H7 (cell line): ENCODE measurements at places on chromosomes 4 and X.

- peak; percentile 29 for DNase-seq
Observed at GRCh38 chr4:73867783-73868182, 1.4 kb upstream of the CXCL1 start.

DNA sequence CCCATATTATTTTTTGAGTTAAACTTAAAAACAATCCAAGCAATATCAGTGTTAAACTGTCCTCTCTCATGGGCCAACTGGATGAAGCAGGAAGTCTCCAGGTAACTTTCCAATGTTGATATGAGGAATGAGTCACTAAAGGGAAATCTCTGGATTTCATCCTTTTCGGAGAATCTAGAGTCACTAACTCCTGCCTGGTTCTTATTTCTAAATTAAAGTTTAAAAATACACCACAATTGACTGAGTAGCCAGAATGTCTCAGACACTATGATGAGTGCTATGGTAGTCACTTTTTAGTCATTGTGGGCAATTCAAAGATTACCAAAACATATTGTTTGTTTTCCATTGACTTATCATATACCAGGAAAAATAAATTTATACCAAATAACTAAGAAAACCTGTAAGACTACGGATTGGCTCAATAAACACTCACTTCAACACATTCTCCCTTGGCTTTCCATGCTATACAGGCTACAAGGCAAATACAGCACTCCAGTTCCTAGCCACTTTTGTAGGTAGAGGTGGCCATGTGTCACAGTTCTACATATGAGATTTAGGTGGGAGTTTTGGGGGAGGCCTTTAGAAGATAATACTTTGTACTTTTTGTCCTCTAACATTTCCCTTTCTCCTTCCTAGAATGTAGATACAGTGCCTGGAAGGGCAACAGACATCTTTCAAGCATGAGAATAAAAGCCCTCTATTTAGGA lies 8.6 kb downstream of the SLC9B2 start:
- DNase-seq: no peak

DNA sequence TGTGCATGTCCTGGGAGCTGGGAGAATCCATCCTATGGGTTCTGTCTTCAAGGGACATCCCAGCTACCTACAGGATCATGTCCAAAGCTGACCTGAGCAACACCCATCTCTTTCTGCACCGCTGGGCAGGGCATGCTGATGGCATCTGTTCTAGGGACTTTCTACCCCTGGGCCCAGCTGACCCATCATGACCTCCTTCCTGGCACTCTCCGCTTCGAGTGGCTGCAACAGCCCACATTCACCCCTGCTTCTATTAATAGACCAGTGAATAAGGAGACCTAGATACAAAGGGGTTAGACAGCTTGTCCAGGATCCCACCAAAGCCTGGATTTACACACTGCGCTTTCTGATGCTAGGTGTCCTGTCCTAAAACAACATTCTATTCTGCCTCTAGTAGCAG lies 44.6 kb upstream of the GPR173 start:
- DNase-seq: no peak

DNA sequence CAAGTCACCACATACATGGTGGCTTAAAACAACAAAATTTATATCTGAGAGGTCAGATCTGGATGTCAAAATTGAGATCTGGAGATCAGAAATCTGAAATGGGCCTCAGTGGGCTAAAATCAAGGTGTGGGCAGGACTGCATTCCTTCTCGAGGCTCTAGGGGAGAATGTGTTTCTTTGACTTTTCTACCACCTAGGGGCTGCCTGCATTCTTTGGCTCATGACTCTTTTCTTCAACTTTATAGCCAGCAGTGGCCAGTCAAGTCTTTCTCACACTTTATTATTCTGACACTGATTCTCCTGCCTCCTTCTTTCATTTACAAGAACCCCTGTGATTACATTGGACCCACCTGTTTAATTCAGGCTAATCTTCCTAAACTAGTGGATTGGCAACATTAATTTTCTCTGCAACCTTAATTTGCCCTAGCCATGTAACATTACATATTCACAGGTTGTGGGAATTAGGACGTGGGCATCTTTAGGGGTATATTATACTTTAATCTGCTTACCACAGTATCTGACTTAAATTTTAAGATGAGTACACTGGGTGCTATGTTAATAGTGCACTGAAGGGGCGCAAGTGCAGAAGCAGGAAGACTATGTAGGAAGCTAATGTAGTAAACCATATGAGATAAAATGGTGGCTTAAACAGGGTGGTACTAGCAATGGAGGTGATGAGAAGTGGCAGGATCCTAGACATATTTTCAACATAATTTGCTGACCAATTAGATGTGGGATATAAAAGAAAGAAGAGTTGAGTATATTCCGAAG lies 188.0 kb downstream of the SLC4A4 start:
- DNase-seq: no peak

- peak; percentile 14 for DNase-seq
Observed at GRCh38 chrX:77493677-77494553, 46.7 kb downstream of the FGF16 start.

- DNase-seq: no peak
Observed at GRCh38 chr4:90226734-90227133, 99.5 kb downstream of the CCSER1 start.

DNA sequence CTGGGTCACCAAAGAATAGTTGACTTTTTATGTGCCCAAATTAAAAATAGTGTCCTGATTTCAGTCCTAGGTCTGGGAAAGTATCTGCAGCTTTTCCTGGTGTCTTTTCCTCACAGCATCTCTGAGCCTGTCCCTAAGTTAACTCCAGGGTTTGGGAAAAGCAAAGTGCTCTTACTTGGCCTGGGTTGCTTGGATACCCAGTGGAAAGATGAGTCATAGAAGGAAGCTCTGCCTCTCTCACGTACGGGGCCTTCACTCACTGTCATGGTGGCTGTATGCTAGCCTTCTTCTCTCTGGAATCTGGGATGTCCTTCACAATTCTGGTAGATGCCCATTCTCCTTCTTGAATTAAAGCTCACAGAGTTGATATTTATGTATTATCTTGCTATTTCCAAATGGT lies 607.3 kb downstream of the ANKRD50 start:
- no peak for DNase-seq

GRCh38 chr4:41748074-41748570 lies 403 bp downstream of the PHOX2B start:
- peak; percentile 58 for DNase-seq

DNA sequence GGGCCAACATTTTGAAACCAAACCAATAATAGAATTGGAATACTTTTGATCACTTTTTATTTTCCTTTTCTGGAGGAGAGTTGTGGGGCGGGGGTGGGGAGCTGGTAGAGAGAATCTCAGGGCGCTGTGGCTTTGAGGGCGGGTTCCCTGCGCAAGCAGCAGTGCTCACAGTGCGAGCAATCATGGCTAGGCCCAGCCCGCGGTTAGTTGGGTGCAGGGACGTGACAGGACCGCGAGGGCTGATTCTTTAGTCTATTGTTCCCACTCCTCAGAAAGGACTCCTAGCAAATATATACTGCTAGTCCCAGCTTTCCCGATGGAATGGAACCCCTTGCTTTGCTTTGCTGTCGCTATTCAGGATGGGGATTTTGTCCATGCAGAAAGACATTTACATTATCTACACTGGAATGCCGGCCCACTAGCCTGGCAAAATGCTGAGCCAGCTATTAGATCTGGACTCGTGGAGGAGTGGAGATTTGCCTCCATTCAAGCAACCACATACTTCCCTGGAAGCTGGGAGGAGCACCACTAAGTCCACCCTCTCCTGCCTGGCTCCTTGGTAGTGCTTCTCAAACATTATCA lies 23.9 kb upstream of the APLN start:
- no peak for DNase-seq

DNA sequence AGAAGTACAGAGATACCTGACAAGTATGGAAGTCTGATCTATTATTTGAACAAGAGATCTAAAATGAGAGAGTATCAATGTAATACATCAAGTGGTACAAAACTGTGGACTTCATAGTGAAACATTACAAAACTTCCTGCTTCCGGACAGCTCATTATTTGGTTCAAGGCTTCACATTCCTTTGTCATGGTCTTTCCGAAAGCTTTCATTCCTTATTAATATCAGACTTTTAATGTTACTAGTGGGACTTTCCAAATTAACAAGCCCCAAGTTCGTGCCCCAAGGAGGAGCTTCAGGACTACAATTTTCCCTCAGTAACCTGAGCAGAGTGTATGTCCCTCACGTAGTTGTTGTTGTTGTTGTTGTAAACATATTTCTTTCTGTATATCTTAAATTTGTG lies 1.2 kb downstream of the CHIC2 start:
- no peak for DNase-seq

DNA sequence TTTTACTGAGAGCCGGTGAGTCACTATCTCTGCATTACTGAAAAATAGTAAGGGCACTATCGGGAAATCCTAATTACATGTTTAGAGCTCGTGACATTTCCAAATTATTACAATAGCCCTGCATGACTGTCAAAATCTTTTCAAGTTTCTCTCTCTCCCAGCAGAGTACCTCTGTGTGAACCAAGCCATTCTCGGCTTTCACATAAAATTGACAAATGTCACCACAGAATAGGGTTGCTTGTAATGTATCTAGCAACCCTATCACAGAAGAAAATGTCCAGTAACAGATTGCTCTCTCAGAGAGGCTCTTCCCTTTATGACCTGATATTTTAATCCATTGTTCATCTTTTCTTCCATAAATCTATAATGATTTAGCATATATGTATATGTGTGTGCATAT lies 144.8 kb upstream of the GNPDA2 start:
- no peak for DNase-seq

GRCh38 chr4:27807207-27807606 lies 946.6 kb downstream of the STIM2 start:
- DNase-seq: no peak

GRCh38 chrX:46713672-46714490 lies 45.0 kb downstream of the SLC9A7 start:
- no peak for DNase-seq

- no peak for DNase-seq
Observed at GRCh38 chr4:77819404-77819842, 255 bp upstream of the CNOT6L start.

- DNase-seq: no peak
Observed at GRCh38 chr4:122276359-122276758, 102.5 kb upstream of the ADAD1 start.

GRCh38 chr4:138800421-138800820 lies 215.2 kb upstream of the NOCT start:
- no peak for DNase-seq

DNA sequence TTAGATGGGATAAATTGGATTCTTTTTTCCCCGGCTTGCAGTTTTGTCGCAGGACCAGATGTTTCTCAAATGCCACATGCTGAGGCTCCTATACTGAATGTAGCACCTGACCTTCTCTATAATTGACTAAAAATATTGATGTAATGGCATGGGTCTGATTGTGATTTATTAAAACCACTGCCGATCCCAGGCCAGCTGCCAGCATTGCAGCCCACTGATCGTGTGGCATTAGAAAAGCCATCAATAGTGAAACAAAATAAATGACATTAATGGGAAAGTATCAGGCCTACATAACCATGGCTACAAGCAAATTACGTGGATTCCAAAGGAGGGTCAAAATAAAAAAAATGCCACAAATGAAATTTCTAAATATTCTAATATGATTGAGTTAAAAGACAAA lies 98.7 kb downstream of the MAB21L2 start:
- DNase-seq: no peak

DNA sequence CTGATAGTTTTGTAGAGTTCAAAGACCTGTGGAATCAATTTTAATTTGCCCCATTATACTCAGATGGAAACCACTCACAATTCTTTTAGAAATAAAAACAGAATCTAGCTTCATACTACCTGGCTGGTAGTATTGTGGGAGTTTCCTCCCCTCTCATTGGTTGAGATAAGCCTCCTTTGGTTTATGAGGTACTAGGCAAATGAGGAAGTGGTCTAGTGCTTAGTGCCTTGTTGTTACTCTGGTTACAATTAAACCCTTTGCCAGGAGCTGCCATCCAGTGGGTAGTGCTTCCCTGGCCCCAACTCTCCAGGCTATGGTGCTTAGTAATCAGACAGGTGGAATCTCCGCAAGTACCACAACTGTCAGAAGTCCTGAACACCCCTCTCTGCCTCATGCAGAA lies 118.3 kb downstream of the CDKL5 start:
- DNase-seq: no peak

DNA sequence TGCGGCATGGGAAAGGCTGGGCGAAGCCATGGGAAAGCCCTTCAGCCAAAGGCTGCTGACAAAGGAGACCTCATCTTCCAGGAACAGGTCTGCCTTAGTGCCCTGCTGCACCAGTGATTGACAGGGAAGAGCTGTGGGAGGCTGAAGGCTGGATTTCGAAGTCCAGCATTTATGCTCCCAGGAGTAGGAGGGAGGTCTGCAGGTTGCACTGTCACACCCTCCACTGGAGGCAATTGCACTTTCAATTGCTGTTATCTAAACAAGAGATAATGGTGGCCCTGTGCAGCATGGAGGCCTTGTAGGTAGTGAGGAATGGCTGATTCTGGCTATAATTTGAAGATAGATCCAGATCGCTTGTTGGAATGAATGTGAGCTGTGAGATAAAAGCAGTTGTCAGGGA lies 43.7 kb downstream of the FAM114A1 start:
- DNase-seq: no peak

GRCh38 chrX:111778591-111778990 lies 97.4 kb upstream of the TRPC5OS start:
- no peak for DNase-seq

GRCh38 chr4:132955146-132955545 lies 193.9 kb upstream of the PCDH10 start:
- DNase-seq: peak; percentile 6

GRCh38 chrX:40953369-40953768 lies 131.9 kb upstream of the USP9X start:
- no peak for DNase-seq

DNA sequence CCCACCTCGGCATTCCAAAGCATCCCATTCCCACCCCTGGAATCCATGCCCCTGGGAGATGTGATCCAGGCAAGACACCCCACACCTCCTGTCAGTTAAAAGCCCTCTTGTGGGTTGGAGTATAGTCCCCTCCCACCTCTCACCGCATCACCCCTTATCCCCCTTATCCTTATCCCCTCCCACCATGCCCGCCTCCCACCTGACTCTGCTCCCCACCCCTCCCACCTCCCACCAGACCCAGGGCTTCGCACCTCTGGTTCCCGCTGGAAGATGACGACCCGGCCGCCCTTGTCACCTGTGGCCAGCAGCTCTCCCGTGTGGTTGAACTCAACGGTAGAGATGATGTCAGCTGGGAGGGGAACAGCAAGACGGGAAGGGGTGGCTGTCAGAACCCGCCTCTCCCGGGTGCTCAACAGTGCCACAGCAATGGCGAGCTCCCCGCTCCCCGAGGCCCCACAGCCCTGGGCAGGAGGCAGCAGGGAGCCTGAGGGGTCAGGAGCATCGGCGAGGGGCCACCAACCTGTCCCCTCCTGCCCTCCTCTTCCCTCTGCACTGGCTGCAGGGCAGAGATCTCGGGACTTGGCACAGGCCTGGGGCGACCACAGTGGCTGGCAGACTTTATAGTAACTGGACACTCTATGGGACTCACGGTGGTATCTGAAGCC lies 91.5 kb downstream of the PPP2R2C start:
- DNase-seq: no peak
